ENCODE measurements at places on chromosomes 5 and 9.

GRCh38 chr5:172868436-172868923 lies 34.4 kb downstream of the ERGIC1 start:
- peak; percentile 31 for DNase-seq

DNA sequence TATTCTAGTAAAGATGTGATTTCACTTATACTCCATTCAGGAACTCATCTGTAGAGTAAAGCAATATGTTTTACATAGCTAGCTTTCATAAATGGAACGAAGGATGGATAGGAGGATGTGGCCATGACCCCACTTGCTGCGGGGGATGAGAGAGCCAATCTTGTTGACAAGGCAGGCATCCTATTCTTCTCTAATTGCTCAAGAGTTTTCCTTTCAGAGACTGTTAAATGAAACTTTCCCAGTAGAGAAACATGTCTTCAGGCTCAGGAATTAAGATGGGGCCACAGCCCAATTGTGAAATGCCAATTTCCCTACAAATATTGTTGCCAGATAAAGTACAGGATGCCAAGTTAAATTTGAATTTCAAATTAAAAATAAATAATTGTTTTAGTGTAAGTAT lies 196.2 kb upstream of the TUT7 start:
- no peak for DNase-seq

GRCh38 chr9:36008774-36009300 lies 27.9 kb upstream of the RECK start:
- peak; percentile 76 for DNase-seq

DNA sequence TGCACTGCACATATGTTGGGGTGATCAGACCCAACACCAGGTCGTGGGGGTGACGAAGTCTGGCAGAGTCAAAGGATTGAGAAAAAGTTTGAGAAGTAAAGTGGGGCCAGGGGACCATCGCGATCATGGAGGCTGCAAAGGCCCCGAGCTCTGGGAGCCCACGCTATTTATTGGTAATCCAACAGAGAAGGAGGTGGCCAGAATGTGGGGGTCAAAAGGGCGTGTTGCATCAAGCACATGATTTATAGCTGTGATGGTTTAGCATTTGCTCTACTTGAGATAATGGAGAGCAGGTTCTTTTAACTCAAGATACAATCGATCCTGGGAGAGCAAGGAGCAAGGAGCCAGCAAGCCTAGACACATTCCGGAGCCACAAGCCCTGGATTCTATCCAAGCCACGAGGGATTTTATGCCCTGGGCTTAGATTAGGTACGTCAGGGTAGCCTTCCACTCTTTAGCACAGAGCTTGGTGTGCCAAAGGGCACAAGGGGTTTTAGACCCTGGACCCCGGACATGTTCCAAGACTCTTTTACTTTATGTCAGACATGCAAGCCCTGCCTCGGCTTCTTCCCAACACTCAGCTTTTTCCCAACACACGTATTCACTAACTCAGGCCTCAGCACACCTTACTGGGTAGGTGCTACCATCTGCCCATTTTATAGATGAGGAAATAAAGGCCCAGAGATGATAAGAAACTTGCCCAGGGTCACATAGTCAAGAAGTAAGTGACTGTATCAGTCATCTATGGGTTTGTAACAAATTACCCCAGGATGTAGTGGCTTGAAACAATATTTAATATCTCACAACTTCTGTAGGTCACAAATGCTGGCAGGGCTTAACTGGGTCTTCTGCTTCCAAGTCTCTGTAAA lies 39.5 kb downstream of the NSUN2 start:
- no peak for DNase-seq

Data from HCT116 (cell line).